ENCODE measurements at places on chromosomes 6 and 20. TPM values are rescaled to one million over a fixed set of nuclear protein-coding genes. Genes with fewer than 3 reads are reported as not detected.

The TPMT gene
- polyA plus RNA-seq: 17.6 TPM

The GRM1 gene
- 0.02 TPM for polyA plus RNA-seq

- H3K27ac ChIP-seq: peak within 1 kb of the TSS; percentile 98
- peak within 1 kb of the TSS; percentile 87 for H3K4me3 ChIP-seq
- peaks cover 8% of the 10 kb centered on the region for H3K4me1 ChIP-seq
- H3K27me3 ChIP-seq: no peaks in the 10 kb centered on the region
- no peak for DNase-seq
Measured at GRCh38 chr6:158168040-158168289, at the start of gene SERAC1. Gene SERAC1 (minus strand): TSS chr6:158168262. CDS start chr6:158158363, 9,899 bp downstream.

GRCh38 chr6:55058682-55059081, 115.6 kb upstream of the HCRTR2 start:
- no peak overlapping the region for H3K27ac ChIP-seq
- no peaks in the 10 kb centered on the region for H3K4me1 ChIP-seq
- no peak for DNase-seq
- H3K36me3 ChIP-seq: no peaks in the 10 kb centered on the region
- H3K27me3 ChIP-seq: no peaks in the 10 kb centered on the region
- no peak overlapping the region for H3K4me3 ChIP-seq

GRCh38 chr20:33744773-33745385, 13.1 kb downstream of the ZNF341 start:
- no peak for DNase-seq
- H3K4me3 ChIP-seq: no peak overlapping the region
- H3K27ac ChIP-seq: no peak overlapping the region

DNA sequence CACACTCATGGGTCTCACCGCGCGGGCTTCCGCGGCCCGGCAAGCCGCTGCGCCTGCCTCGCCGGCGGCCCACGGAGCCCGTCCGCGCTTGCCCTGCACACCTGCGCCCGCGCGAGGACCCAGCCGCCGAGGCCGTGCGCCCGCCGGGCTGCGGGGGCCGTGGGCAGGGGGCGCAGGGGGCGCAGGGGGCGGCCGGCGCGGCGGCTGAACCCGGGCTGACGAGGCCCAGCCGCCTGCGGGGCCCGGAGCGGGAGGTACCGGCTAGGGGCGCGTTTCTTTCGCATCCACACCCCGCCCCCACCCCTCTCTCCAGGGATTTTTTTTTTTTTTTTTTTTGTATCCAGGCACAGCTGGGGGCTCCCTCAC, 43.8 kb upstream of the OSTM1 start:
- H3K4me3 ChIP-seq: peak overlapping the region; percentile 49
- H3K36me3 ChIP-seq: no peaks in the 10 kb centered on the region
- DNase-seq: no peak
- peaks cover 79% of the 10 kb centered on the region for H3K27me3 ChIP-seq

GRCh38 chr20:49477200-49477599, 5.3 kb downstream of the KCNB1 start:
- H3K4me1 ChIP-seq: no peaks in the 10 kb centered on the region
- no peak overlapping the region for H3K27ac ChIP-seq
- H3K4me3 ChIP-seq: no peak overlapping the region
- peaks cover 4% of the 10 kb centered on the region for H3K27me3 ChIP-seq
- DNase-seq: no peak
- no peaks in the 10 kb centered on the region for H3K36me3 ChIP-seq

DNA sequence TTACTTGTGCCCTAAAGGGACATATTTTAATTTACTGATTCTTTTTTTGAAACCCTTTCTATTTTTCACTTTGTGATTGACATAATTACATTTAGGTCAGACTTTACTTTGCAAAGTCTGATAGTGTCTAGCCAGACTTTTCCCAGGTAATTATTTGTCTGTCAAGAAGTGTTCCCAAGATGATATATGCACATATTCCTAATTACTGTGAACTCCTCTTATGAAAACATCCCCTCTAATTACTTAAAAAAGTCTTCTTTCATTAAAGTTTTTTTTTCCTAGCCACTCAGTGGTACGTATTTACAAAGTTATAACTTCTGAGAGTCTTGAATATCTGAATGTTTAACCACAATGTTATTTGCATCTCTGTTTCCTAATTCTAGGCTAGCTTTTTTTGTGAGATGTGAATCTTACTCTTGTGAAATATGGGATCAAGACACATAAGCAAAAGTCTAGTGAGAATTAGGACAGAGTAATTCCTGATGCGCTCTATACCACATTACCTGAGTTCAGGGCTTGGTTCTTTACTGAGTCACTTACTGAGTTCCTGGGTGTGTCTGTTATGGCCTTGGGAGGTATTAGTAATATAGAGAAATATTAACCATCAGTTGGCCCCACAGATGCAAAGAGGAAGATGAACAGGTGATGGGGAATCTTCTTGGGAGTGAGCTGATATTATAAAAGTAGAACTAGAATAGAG, 27.9 kb downstream of the FAM83B start:
- no peak overlapping the region for H3K4me3 ChIP-seq
- H3K27me3 ChIP-seq: no peaks in the 10 kb centered on the region
- no peaks in the 10 kb centered on the region for H3K4me1 ChIP-seq
- no peaks in the 10 kb centered on the region for H3K36me3 ChIP-seq
- H3K27ac ChIP-seq: no peak overlapping the region
- DNase-seq: no peak

- no peak overlapping the region for H3K27ac ChIP-seq
- H3K4me3 ChIP-seq: no peak overlapping the region
- no peaks in the 10 kb centered on the region for H3K27me3 ChIP-seq
Measured at GRCh38 chr20:5155404-5155803, 28.6 kb downstream of the CDS2 start.

GRCh38 chr20:12723811-12724210, 285.0 kb upstream of the SPTLC3 start:
- H3K27ac ChIP-seq: no peak overlapping the region
- H3K27me3 ChIP-seq: no peaks in the 10 kb centered on the region
- H3K4me1 ChIP-seq: no peaks in the 10 kb centered on the region
- H3K4me3 ChIP-seq: no peak overlapping the region

GRCh38 chr6:141415896-141416295, 716.8 kb upstream of the GJE1 start:
- no peak overlapping the region for H3K27ac ChIP-seq
- H3K36me3 ChIP-seq: no peaks in the 10 kb centered on the region
- H3K27me3 ChIP-seq: no peaks in the 10 kb centered on the region
- H3K4me1 ChIP-seq: no peaks in the 10 kb centered on the region
- DNase-seq: no peak
- no peak overlapping the region for H3K4me3 ChIP-seq

- H3K27ac ChIP-seq: no peak overlapping the region
- no peaks in the 10 kb centered on the region for H3K27me3 ChIP-seq
- H3K4me1 ChIP-seq: no peaks in the 10 kb centered on the region
- H3K4me3 ChIP-seq: no peak overlapping the region
Measured at GRCh38 chr20:17456279-17456678, 74.9 kb downstream of the BFSP1 start.

DNA sequence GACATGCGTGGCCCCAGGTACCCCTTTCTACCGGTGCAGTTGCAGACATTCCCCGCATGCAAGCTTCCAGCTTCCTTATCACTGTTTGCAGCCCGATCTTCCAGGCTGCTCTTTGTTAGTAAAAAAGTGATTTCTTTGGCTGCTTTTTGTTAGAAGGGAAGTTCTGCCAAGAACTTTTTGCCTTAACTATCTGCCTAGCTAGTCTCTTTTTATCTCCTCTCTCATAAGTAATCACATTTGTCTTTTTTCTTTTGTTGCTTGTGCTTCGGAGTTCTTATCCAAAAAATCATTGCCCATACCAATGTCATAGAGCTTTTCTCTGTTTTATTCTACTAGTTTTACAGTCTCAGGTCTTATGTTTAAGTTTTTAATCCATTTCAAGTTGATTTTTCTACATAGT, 20.3 kb downstream of the FAM162B start:
- no peaks in the 10 kb centered on the region for H3K4me1 ChIP-seq
- no peak overlapping the region for H3K4me3 ChIP-seq
- no peaks in the 10 kb centered on the region for H3K27me3 ChIP-seq

All from lung (tissue), 17 donors.